NCI-H146 (cell line): ENCODE measurements at places on chromosomes 3 and 15.

GRCh38 chr15:33013827-33014445 lies 180.6 kb downstream of the FMN1 start:
- DNase-seq: no peak

DNA sequence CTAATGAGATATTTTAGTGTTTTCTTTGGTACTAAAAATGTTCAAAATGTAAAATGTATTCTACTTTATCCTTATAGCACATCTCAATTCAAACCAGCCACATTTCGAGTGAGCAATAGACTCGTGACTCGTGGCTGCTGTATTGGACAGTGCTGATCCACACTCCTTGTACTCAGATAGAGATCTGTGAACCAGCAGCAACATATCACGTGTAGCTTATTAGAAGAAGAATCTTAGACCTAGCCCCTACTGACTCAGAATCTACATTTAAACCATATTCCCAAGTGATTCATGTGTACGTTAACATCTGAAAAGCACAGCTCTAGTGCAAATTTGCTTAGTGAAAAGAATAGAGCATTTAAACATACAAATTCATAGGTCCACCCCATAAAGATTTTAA lies 130.9 kb downstream of the IL1RAP start:
- peak; percentile 85 for DNase-seq

- DNase-seq: no peak
Measured at GRCh38 chr15:59035201-59035600, 47.7 kb downstream of the RNF111 start.

- DNase-seq: no peak
Measured at GRCh38 chr15:36953346-36953745, 147.0 kb downstream of the MEIS2 start.

GRCh38 chr3:100107221-100107814 lies 7.0 kb downstream of the FILIP1L start:
- DNase-seq: no peak

DNA sequence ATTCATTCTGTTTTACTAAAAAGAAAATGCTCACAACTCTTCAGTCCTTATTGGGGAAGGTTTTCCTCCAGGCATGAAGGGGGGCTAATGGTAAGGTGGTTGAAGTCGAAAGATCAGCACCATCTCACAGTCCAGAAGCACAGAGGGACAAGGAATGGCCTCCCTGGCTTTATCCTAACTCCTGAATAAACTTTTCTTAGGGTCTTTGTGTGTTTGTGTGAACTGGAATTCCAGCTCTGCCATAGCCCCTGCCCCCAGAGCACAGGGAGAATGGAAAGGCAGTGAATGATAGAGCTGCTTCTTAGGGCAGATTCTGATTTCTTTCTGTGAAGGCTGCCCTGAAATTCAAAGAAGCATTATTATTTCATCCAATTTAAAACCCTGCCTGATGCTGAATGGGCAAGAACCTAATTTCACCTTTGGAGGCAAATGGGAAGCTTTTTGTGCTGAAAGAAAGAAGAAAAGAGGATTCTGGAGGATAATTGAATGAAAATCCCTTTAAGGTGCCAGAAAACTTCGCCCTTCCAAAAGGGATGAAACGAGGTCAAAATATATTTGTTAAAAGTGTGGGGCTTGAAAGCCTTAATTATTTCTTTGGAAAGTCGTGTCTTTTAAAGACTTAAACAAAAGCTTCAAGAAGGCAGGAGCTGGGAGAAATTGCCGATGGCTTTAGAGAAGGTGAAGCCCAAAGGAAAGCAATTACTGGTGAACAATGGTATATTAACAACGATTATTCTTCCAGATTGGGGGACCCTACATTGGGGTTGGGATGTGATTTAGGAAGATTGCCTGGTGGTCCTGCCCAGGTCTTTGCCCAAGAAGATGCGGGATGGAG lies 259.9 kb upstream of the RGMA start:
- no peak for DNase-seq
